Stimulated activated CD8-positive, alpha-beta memory T cell treated with anti-CD3 and anti-CD28 coated beads, Interleukin-7, amount 100 ng/mL, for 1 hour (primary cell): ENCODE measurements at places on chromosomes 16 and 17.

- DNase-seq = no peak
Measured at GRCh38 chr17:48795444-48796162, 21.4 kb downstream of the TTLL6 start.

- DNase-seq = no peak
Measured at GRCh38 chr17:16989953-16990860, 18.3 kb upstream of the TNFRSF13B start.

DNA sequence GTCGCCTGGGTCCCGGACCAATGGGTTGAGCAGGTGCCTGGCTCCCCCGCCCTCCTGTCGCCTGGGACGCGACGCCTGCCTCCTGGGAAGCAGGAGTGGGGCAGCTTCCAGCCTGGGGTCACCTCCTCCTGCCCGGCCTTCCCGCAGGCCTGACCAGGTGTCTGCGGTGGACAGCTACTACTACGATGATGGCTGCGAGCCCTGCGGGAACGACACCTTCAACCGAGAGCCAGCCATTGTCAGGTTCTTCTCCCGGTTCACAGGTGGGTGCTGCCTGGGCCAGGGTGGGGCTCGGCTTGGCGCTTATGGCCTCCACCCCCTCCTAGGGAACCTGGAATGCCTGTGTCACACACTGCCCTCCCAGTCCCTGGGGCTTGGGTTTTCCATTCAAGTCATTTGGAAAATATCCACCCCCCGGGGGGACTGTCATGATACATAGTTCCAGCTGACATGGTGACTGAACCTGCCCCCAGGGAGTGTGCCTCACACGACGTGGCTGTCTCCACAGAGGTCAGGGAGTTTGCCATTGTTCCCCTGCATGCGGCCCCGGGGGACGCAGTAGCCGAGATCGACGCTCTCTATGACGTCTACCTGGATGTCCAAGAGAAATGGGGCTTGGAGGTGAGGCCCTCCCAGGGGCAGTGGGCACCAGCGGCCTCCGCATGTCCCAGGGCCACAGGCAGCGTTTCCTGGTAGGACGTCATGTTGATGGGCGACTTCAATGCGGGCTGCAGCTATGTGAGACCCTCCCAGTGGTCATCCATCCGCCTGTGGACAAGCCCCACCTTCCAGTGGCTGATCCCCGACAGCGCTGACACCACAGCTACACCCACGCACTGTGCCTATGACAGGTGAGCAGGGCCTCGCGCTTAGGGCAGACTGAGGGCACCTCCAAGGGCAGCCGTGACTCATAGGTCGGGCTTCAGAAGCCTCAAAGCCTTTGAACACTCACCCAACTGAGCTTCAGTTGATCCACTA is 2.3 kb downstream of the DNASE1 start:
- DNase-seq = no peak

DNA sequence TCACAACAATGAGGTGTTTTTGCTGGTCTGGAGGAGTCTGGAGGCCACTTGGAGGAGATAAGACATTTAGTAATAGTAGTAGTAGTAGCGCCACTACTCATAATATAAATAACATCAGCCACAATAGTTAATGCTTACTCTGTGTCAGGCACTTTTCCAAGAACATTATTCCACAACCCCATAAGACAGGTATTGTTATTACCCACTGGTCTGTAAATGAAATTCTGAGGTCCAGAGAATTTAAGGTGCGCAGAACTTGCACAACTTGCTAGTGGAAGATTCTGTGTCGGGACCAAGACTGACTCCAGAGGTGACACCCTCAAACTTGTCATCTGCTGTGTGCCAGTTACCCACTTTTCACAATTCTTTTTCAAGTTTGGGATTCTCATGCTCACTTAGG is 106.5 kb downstream of the MRM1 start:
- DNase-seq = no peak

- DNase-seq = no peak
Measured at GRCh38 chr16:21937336-21937829, 15.8 kb upstream of the UQCRC2 start.
